ENCODE measurements at places on chromosomes 2 and 18.
A peak's percentile ranks its signal among the peaks of the same experiment; 100 is the strongest.

DNA sequence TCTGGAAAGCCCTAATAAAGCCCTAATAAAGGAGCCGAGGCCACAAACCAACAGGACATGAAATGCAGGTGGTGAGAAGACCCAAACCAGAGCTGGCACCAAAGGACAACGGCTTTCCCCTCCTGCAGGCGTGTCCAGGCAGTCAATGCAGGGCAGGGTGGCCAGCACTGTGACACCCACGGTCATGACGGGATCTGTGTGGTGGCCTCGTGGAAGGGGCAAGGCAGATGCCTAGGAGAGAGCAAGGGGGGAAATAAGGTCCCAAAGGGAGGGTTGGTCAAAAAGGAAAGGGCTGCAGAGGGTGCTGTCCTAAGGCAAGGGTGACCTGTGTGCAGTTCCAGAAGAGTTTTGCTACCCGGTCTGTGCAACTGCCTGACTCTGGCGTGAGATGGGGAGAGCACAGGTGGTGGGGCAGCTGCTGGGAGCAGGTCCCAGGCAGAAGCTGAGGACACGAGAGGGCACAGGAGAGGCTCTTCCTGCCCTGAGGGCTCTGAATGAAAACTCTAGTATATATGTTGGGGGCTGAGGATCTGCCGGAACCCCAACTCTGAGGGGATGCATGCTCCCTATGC lies 156.7 kb downstream of the TPO start:
- DNase-seq: no peak

- DNase-seq: no peak
Measured at GRCh38 chr2:105769504-105769903, 24.8 kb downstream of the NCK2 start.

DNA sequence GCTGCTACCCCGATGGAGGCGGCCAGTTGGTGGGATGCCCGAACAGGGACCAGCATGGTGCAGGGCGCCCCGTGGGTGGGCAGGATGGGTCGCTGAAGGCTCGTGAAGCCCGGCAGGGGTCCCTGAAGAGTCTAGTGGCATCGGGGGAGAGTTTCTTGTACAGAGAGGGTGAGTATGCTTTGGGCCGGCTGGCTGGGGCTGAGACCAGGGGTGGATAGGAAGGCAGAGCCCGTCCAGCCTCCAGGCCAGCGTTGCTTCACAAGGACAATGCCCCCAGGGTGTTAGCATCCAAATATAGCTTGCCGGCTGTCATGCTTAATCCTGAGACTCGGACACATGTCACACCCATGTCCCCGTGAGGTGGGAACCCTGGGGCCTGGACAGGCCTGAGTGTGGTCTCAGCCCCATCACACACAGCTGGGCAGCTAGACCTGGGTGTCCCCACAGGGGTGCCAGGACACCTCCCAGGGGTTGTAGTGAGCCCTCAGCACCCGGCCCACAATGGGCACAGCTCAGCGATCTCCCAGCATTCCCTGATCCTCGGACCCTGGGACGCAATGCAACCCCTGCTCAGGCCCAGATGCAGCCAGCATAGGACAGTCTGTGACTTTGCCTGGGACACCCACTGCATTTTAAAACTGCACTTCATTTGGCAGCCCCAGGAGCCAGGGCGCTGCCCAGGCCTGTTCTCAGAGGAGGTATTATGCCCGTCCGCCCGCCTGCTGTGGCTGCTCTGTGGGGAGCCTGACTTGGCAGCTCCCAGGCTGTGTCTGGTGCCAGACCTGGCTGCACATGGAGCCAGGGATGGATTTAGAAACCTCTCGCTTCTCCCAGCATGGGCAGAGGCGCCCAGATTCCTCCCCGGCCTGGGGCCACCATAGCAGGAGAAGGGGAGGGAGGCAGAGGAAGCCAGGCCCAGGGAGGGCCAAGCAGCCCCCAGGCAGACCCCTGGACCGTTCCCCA lies 36.4 kb downstream of the RAMP1 start:
- DNase-seq: no peak

- no peak for DNase-seq
Measured at GRCh38 chr2:52940101-52940500, 827.5 kb upstream of the CHAC2 start.

DNA sequence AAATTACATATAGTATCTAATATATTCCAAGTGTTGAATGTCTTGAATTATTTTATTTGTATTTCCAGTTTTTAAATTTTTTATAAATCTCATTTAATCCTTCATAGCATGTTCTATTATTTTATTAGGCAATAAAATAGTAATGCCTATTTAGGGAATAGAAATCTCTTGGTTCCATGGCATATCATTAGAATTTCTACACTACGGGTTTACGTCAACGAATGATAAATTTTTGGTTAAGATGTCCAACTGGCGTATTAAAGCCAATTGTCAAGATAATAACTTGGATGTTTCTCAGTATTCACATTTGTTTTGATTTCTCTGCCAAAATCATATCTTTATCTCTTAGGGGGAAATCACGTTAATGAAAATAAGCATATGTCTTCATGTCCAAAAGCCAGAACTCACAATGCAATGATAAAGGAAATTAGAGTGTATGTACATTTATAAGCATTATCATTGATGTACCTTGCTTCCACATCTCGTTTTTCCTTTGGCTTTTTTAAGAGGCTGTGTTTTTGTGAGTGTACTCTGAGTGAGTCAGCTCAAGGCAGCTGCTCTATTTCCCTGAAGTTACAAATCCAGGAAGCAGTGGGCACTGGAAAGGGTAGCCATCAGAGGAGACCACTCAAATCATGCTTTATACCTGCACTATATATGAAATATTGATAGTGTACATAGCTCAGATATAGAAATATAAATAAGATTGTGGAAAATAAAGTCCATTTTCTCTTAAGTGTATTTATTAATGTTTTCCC lies 115.8 kb upstream of the PDE1A start:
- no peak for DNase-seq

DNA sequence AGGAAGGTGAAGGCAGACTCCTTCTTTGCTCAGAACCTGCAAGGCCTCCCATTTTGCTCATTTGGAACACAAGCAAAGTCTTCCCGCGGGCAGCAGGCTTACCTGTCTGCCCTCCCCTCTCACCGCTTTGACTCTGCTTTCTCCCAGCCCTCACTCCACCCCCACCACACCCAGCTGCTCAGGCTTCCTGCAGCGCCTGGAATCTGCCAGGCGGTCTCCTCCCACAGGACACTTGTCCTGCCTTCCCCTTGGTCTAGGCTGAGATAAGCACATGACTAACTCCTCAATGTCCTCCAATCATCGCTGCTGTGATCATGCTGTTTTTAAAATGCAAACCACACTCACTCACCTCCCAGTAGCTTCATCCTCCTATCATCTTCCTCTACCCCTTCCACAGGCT lies 430.0 kb downstream of the ZNF516 start:
- no peak for DNase-seq

DNA sequence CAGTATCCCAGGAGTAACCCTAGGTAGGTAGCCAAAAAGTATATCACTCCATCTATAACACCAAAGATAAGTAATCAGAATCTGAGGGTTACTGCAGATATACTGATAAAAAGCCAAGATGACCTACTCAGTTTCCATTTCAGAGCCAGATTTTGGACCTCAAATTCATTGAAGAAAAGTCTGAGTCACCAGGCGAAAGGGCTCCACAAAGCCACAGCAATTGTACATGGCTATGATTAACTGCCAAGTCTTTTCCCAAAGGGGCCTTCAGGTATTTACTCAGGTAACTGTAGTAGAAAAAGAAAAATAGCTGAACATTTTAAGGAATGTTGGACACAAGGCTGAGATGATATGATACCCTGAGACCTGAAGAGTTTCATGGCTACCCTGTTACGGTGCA lies 75.6 kb upstream of the KCNH7 start:
- DNase-seq: no peak

GRCh38 chr2:74364533-74365505 lies 15.3 kb downstream of the DCTN1 start:
- DNase-seq: no peak

- DNase-seq: peak; percentile 99
Measured at GRCh38 chr2:241508240-241509154, at the start of gene STK25. Gene STK25 (minus strand): TSS chr2:241508584. CDS start chr2:241508035, 549 bp downstream.

- DNase-seq: no peak
Measured at GRCh38 chr2:29576231-29576630, 345.2 kb downstream of the ALK start.

GRCh38 chr2:41836948-41837347 lies 210.9 kb upstream of the PKDCC start:
- peak; percentile 20 for DNase-seq

- DNase-seq: no peak
Measured at GRCh38 chr18:840023-840408, 28.0 kb upstream of the YES1 start.

DNA sequence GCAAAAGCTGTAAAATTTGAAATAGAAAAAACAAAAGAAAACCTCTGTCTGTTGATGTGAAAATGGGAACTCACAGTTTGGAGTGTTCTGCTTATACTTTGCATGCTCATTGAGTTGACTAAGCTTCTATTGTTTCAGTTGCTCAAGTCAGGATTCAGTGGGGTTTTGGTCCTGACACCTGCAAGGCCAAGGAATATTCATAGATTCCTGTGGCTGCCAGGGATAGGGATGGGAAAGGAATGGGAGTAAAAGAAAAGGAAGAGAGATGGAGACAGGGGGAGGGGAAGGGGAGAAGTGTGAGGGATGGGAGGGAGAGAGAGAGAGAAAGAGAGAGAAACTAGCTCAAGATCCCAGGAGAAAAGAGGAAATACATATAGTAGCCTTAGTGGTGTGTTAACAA lies 1.3 kb downstream of the CPS1 start:
- DNase-seq: no peak

- DNase-seq: peak; percentile 8
Measured at GRCh38 chr2:1538663-1539062, 125.4 kb downstream of the TPO start.

GRCh38 chr2:216911886-216912285 lies 52.0 kb upstream of the TNP1 start:
- DNase-seq: no peak

- DNase-seq: peak; percentile 54
Measured at GRCh38 chr2:174682578-174683391, 81.5 kb downstream of the CHRNA1 start.

DNA sequence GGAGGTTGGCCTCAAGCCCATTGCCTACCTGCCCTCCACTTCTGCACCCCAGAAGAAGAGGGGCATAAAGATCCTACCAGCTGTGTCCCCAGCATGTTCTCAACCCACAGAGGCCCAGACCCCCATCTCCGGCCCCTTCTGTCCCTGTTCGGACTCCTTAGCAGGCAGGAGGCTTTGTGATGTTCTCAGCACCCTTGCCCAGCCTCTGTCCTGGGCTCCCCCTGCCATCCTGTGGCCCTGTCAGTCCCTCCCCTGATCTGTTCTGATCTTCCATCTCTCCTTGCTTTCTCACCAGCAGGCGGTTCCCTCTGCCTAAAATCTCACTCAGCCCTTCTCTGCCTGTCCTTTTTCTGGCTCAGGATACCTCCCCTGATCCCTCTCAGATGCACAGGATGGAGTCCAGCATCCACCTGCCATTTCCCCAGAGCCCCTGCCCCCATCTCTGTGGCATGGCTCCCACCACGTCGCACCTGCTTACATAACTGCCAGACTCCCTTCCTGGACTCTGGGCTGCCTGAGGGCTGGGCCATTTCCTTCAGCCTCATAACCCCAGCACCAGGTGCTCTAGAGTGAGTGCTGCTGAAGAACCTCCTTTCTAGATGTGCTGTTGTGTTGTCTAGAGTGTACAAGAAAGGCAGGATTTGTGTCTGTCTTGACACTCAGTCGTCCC lies 134.0 kb downstream of the CTIF start:
- no peak for DNase-seq

- no peak for DNase-seq
Measured at GRCh38 chr2:23486684-23487075, 101.7 kb downstream of the KLHL29 start.

DNA sequence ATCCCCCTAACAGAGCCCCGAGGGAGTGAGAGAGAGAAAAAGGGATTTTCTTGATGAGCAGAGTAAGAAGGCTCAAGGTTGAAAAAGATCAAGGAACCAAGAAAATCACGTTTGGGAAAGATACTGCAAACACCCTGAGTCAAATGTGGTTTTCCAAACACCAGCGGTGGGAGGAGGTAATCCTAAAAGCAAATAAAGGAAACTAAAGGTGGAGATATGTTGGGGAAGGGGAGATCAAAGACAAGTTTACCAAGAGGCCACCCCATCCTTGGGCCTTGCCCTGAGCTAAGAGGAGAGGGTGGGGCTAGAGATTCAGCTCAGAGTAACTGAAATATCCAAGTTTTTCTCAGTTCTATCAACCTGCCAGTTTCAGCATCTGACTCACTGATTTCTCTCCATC lies 332.3 kb downstream of the ETAA1 start:
- no peak for DNase-seq

- no peak for DNase-seq
Measured at GRCh38 chr2:105239924-105240323, 1.6 kb upstream of the GPR45 start.

DNA sequence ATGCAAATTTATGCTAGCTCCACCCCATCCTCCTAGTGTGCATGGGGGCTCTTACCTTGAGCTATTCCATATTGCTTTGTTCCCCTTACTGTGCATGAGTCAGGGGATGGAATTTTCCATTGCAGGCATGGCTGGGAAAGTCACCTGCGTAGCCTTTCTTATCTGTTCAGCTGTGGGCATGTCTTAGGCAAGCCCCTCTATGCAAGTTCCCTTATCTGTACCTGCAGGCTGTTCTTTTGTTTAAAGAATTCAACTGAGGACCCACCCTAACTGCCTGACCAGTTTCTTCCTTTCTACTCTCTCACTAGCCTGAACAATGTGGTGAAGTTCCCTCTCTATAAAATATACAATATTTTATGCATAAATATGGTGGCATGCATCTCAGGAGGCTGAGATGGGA lies 54.2 kb upstream of the CDCA7 start:
- no peak for DNase-seq

GRCh38 chr2:239758279-239758877 lies 266.8 kb downstream of the NDUFA10 start:
- no peak for DNase-seq

- DNase-seq: no peak
Measured at GRCh38 chr2:239412905-239413603, 12.2 kb upstream of the HDAC4 start.

DNA sequence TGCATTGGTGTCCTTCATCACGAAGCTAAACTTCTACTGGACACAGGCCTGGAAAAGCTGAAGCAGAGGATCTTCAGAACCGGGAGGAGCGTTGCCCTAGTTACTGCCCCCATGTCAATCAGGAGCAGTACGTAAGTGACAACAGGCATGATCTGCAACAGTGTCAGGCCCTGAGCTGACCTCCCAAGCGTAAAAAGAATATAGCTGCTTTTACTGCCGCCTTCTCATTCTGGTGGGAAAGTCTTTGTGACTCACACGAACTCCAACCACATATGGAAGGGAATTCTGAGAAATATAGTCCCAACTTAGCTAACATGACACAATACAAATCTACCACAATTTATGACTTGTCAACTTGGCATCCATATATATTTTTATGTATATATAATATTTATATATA lies 1007.7 kb upstream of the CDH2 start:
- no peak for DNase-seq

GRCh38 chr2:210412660-210413059 lies 63.9 kb downstream of the LANCL1 start:
- DNase-seq: no peak

All from activated CD4-positive, alpha-beta T cell treated with anti-CD3 and anti-CD28 coated beads, Interleukin-10, Interleukin-2, amounts not matched to agents 100 ng/mL and 50 ng/mL, durations not matched to agents 16 hours and 8 hours (primary cell).